ENCODE measurements at places on chromosomes 13 and 19. TPM values are rescaled to one million over a fixed set of nuclear protein-coding genes. Genes with fewer than 3 reads are reported as not detected.

DNA sequence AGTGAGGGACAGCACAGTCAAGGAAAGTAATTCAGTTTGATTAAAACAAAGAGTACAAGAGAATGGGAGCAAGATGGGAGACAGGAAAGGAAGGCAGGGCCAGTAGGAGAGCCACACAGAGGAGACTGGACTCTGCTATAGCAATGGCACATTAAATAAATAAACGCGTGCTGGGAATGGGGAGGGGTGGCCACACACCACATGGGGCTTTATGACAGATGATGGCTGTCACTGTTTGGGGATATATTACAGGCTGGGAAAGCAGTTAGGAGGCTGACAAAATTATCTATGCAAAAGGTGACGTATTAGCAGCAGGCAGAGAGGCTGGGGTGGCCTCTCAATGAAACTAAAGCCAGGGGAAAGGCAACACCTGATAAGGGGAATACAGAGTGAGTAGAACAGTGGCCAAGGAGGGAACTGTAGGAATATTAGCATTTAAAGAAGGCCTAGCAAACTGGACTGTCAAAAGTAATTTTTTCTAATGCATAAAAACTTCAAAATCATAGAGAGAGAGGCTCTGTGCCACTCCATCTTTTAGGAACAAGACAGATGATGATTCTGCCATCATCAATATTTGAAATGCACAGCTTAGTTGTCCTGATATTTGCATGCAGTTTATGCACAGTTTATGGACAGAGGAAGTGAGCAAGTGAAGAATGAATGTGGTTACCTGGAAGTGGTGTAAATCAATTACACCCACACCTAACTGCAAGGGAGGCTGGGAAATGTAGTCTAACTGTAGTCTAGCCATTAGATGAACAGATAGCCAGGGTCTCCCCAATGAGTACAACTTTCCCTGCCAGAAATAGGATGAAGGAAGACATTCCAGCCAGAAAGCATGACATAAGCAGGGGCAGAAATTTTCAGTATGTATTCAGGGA is 346.5 kb downstream of the FOXO1 start:
- DNase-seq = no peak

- no peak for DNase-seq
These were observed 20.8 kb downstream of the RANBP3 start for GRCh38 chr19:5957170-5957569.

- DNase-seq = no peak
These were observed 1.1 kb upstream of the ATP11A start for GRCh38 chr13:112688560-112689302.

DNA sequence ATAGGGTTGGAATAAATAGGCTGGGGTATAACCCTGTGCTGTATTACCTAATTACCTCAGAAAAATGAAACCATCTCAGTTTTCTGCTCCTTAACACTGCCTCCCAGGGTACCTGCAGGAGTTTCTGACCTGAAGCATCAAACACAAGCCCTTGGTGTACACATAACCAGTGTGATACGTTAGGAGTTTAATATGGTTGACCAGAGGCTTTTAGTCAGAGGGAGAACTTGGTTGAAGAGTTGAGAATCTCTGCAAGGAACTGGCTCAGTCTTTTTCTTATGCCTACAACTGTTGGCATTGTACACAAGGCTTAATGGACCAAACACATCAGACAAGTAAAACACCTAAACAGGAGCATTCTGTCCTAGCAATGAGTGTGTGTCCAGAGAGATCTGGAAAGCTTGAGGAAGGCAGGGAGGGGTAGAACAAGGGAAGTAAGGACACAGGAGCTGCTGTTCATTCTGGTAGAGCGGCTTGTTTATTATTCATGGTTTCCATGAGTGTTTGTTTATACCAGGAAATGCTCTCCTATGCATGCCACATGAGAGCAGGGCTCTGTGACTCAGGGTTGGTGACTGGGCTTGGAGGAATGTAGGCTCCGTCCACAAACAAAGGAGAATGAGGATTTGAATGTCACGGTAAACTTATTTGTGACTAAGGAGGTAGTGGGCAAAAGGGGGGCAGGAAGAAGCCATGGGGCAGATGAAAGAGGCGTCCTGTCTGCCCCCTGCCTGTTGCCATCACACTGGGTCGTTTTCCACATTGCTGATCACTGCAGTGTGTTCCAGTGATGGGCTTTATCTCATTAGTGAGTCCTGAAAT is 11.9 kb upstream of the SPATA13 start:
- DNase-seq = peak; percentile 98

DNA sequence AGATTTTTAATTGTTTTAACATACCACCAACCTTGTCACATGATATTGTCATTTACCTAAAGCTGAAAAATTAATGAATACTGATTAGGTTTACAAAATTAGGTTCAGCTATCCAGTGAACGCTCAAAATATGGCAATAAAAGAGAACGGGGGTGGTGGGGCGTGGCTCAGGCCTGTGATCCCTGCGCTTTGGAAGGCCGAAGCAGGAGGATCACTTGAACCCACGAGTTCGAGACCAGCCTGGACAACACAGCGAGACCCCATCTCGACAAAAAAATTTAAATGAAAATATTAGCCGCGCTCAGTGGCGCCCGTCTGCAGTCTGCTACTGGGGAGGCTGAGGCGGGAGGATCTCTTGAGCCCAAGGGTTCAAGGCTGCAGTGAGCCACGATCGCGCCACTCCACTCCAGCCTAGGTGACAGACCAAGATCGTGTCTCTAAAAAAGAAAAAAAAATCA is 516 bp upstream of the FAM32A start:
- no peak for DNase-seq

DNA sequence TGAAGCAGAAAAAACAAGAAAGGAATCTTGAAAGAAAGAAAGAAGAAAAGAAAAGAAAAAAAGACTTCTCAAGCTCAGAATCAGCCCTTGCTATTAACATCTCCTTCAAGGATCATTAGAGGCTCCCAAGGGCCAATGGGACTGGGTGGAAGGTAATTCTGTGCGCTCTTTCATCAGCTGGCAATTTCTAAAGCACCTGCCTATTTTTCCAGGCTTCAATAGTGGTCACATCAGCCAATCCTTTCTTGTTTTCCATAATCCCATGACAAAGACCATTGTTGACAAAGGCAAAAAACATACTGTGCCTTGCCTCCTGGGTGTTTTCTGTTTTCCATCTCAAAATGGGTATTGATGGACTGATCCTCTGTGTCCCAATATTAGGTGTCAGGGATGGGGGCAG is 88.2 kb upstream of the TSC22D1 start:
- DNase-seq = no peak

GRCh38 chr13:39760521-39760920 is 105.1 kb downstream of the COG6 start:
- DNase-seq = no peak

DNA sequence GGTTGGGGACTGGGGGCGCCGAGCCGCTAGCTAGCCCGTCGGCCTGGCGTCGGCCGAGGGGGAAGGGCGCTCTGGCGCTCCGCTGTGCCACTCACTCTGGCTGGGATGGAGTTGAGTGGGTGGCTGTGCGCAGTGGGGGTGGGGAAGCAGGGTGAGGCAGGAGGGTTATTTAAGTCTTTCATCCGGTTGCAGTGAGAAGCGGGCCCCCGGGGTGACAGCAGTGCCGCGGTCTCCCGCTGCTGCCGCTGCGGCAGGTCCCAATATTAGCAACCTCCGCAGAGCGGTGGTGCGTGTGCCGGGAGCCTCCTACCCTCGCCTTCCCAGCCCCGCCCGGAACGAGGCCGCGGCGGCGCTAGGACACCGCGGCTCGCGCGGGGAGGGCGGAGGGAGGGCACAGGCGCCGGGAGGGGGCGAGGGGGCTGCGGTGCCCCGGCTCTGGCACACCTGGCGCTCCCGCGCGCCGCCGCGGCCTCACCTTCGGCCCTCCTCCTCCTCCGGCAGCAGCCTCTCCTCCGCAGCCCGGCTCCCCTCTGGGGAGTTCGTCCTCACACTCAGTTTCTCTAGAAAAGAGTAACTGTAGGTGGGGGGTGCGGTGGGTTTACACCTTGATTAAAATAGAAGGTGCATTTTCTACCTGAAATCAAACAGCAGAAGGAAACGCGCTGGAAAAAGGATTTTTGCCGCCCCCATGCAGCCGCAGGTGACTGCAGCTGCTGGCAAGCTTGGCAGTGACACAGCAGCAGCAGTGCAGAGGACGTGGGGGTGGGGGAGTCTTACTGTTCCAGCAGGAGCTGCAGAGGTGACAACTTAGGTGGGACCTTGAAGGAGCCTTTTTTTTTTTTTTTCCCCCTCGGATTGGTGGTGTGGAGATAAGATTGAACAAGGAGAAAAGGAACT is 4.5 kb downstream of the FGF9 start:
- no peak for DNase-seq

DNA sequence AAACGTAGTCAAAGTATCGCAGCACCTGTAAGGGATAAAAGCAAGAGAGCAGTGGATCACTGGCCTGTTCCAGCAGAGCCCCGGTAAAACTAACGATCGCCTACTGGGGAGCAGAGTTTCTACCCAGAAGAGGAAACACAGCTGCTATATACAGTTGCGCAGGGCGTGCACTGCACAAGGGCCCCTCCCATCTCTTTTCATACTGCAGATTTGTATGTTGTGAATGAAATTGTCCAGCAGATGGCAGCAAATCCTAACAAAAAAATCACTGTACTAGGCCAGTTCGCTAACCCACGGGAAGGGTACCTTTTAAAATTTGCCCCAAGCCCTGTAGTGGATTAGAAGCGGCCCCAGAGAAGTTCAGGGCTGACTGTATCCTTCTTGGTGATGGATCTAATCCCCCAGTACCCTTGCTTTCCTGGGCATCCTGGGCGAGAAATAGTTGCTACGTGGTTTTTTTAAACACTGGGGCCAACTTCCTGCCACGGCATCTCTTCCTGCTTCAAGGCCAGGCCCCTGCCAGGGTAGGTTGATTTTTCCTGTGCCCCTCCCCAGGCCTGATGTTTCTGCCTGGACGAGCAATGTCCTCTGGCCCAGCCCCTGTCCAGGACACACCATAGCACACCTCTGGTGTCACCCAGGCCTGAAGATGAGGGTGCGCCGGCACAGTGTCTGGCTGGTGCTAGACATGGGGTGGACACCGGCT is 127.0 kb downstream of the IER2 start:
- DNase-seq = peak; percentile 76

DNA sequence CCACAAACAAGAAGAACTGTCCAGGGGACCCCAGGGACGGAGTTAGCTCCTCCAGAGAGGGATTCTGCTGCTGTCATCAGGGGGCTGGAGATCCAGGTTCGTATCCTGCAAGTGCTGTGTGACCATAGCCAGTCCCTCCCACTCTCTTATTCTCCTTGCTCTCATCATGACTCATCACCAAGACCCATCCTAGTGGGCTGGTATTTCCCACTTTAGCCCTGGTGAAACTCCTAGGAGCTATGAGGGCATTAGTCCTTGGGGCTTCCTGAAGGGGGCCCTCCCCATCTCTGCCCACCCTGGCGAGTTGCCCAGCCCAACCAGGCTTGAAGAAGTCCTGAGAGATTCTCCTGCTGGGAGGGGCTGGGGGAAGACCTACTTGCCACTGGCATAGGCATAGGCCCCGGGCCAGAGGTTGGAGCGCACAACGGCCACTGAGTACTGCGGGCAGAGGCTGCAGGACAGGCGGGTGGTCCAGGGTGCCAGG is 7.5 kb upstream of the DMWD start:
- DNase-seq = peak; percentile 44

- DNase-seq = no peak
These were observed 802.8 kb downstream of the DIAPH3 start for GRCh38 chr13:59360916-59361315.

DNA sequence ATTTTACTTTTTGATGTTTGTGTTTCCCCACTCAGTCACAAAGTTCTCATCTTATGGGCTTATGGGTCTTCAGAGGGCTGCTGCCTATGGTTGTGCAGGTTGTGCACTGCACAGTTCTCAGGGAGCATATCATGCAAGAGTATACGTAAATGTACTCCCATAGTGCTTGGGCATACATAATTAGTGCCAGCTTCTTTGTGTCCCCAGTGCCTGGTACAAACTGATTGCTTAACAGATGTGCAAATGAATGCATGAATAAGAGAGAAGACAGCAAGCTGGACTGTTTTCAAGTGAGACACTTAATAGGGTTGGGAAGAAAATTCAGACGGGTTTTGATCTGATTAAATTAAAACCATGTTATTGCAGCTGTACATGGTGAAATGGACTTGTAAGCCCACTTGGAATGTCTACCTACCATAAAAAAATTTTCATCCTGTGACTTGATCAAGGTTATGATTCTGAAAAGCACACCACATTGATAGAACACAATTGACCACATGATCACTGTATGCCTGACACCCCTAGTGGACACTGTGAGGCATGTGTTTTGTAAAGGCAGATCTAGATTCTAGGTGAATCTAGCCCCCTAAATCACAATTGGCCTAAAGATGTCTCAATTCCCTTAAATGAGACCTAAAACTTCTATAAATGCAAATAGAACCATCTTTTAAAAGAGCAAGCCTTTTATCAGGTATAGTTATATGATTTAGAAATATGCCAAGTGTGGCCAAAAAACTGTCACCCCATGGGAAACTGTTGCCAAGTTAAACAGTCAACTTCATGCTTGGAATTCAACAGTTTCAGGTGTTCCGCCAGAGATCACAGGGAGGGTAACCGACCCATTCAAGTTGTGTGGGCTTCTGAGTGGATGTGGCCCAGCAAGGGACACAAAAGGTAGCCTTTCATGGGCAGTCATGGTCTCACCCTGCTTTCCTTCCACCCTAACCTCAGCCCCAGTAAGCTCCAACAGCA is 27.9 kb downstream of the FAM124A start:
- no peak for DNase-seq

GRCh38 chr13:23411220-23411619 is 22.3 kb downstream of the SACS start:
- DNase-seq = no peak

DNA sequence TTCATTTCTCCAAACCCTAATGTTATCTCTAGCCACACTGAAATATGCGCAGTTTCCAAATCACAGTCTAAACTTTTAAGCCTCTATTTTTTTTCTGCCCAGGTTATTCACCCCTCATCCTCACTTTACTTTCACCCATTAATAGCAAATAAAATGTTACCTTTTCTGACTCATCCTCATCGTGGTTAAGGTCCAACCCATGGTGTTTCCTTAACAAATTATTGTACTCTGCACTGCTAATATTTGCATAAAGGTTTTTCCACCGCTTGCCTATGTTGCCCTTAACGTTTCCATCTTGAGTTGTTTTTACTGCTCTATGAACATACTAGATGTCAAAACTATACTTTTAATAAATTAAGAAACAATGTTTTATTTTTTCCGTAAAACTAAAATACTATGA is 780.9 kb upstream of the KLHL1 start:
- no peak for DNase-seq

DNA sequence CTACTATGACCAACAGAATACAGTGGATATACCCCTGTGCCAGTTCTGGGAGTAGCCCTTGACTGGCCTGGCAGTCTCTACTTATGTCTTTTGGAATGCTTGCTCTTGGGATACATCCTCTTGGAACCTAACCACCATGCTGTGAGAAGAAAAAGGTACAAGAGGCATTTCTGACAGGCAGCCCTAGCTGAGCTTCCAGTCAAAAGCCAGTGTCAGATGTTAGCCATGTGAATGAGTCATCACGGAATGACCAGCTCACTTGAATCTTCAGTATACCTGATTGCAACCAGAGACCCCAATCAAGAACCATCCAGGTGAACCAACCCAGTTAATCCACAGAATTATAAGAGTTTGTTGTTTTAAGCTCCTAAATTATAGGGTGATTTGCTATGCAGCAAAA is 4.1 kb downstream of the CCDC169 start:
- no peak for DNase-seq

The NLRP13 gene
- total RNA-seq = not detected

The ZNF284 gene
- total RNA-seq = 1.1 TPM

The LHB gene
- total RNA-seq = not detected

The THSD1 gene
- 1.6 TPM for total RNA-seq

The OR10H2 gene
- total RNA-seq = not detected

The NDFIP2 gene
- 22.8 TPM for total RNA-seq

The PEG3 gene
- 0.90 TPM for total RNA-seq

The SH2D3A gene
- total RNA-seq = not detected

The GSX1 gene
- total RNA-seq = not detected

The C3 gene
- 9.1 TPM for total RNA-seq

The C13orf42 gene
- total RNA-seq = not detected

The LYPD3 gene
- total RNA-seq = 0.17 TPM
